ENCODE measurements at places on chromosomes 6 and 20.

DNA sequence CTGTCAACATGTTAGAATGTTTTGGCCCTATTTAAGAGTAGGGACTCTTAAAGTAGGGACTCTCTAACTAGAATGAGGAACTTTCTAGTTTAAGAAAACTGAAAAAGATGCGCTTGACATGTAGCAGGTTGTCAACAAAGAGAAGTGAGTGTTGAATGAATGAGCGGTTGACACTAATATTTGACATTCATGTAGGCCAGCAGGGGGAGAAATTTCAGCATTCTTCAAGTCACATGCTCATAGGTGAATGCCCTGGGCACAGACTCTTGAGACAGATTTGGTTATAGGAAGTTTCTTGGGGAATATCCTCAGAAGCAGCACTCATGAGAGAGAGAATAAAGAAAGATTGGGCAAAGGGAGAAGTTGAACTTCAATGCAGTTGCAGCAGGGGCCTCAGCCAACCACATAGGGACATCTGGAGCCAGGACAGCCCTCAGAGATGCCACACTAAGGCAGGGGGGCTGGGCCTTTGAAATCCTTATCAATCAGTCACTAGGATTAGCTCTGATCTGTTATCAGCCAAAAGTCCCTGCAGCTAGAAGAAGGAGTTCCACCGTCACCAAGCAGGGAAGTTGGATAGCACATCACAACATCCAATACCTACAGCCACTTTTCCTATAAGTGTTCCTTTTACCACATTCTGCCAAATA is 145.1 kb upstream of the FKBP1C start:
- no peak for DNase-seq

DNA sequence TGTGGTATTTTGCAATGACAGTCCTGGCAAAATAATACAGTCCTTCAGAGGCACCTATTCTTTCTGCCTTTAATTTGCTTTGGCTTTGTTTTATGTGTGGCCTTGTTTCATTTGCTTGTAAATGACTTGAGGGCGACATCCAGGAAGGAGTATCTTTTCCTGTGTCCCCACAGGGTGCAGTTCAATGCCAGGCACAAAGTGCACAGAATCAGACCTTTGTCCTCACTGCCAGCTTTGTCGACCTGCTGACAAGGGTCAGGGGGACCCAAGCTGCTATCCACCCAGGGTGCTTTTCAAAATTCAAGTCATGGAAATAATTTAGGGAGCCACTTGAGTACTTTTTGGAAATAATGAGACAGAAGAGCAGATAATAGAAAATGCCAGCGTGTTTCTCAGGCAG is 37.0 kb upstream of the CDKN1A start:
- DNase-seq, result no peak

DNA sequence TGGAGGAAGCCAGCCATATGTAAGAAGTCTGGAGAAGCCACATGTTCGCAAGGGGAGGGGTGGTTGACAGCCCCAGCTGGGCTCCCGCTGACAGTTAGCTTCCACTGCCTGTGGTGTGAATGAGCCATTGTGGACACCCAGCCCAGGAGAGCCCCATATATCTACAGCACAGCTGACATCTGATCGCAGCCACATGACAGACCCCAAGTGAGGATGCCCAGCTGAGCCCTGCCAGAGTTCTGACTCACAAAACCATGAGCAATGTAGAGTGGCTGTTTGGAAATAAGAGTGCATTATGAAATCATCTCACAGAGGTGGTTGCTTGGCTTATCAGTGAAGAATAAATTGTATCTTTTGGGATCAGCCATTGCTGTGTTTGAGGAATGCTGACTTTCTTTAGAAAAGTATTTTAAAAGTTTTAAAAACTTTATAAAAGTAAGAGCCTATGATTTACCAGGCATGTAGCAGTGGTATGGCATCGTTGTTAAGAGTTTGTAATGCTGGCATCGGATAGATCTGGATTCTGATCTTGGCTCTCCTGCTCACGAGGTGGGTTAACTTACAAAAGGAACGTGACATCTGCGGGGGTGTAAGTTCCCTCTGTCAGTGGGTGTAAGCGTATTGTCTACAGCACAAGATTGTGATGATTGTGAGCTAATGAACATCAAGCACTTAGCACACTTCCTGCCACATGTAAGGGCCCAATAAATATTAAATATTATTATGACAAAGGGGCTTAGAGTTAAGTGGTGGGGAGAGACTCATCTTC is 24.1 kb downstream of the CFAP61 start:
- DNase-seq, result peak; percentile 36

DNA sequence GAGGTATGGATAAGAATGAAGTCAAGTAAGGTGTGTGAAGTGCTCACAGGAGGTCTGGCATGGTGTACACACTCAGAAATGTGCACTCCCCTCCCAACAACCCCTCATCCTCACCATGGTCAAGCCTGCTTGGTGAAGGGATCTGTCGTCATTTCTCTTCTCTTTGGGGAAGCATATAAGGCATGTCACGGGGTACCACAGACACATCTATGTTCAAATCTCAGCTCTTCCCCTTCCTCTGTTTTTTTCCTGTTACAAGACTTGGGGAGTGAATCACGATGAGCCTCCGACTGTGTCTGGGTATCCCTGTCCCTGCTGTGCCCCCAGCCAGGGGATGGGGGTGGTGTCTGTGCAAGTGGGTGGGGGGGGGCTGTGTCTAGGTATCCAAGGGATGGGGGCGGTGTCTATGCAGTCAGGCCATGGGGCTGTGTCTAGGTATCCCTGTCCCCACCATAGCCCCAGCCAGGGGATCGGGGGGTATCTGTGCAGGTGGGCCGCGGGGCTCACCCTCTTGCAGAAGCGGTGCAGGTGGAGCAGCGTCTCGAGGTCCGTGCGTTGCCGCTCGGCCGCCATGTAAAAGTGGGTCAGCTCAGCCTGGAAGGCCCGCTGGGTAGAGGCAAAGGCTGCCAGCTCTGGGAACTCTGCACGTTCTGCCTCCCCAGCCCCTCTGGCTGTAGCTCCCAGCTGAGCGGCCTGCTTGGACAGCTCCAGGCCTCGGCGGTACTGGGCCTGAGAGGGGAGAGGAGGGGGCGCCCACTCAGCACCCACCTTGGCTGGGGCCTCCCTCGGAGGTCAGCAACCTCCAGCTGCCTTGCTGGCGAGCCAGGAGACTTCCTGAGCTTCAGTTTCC is 43.6 kb downstream of the KIAA1755 start:
- no peak for DNase-seq

- peak; percentile 62 for DNase-seq
Observed at GRCh38 chr6:2634139-2634964, 116.4 kb downstream of the MYLK4 start.

DNA sequence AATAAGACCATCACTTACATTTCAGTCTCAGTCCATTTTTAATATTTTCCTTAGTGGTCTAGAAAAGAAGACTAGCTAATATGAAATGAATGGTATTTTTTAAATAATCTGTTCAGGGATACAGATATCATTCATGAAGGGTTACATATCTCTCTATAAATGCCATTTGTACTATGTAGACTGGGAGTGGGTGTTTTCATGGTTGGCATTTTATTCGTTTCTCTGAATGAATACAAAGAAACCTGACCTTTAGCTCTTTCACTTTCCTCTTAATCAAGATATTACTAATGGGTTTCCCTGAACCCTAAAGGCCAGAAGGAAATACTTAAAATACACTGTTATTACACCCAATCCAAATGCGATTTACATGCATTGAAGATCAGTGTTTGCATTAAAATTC is 788.9 kb downstream of the TBC1D32 start:
- no peak for DNase-seq

DNA sequence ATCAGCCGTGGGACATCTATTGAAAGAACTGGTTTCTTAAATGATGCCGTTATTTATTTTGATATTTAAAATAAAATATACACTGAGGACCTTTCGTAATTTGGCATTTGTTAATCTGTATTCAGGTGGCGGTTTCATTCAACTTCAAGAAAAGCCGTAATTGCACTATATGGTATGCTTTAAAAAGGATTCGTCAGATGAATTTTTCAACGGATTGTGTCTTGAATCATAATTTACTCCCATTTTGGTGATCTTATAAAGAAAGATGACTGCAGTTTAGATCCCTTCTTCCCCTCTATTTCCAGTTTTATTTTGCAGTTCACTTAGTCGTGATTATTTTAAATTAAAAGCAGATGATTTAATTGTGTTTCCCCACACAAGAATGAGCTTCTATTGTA is 761 bp downstream of the KLHL32 start:
- no peak for DNase-seq

- no peak for DNase-seq
Observed at GRCh38 chr6:17552861-17553260, 47.2 kb upstream of the FAM8A1 start.

GRCh38 chr20:54678253-54678652 is 202.9 kb downstream of the DOK5 start:
- DNase-seq, result no peak

GRCh38 chr20:3846378-3846739 is 275 bp upstream of the MAVS start:
- no peak for DNase-seq

- DNase-seq, result peak; percentile 79
Observed at GRCh38 chr6:114284281-114284680, 58.5 kb downstream of the HS3ST5 start.

- no peak for DNase-seq
Observed at GRCh38 chr20:54554006-54554405, 78.6 kb downstream of the DOK5 start.

DNA sequence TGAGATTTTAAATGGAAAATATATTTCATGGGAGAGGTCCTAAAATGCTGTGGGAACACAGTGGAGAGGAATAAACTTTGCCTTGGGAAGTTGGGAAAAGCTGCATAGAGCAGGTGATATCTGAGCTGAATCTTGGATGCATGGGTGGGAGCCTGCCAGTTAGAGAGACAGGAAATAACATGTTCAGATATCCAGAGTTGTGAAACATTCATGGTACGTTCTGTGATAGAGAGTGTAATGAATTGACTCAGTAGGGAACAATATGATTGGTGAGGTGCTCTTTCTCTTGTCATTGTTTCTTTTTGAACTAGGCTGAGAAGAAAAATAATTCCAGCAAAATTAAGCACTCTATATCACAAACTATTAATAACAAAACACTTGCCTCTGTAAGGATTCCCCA is 72.8 kb downstream of the RPS12 start:
- no peak for DNase-seq

- DNase-seq, result peak; percentile 4
Observed at GRCh38 chr6:105024803-105025202, 67.9 kb downstream of the LIN28B start.

DNA sequence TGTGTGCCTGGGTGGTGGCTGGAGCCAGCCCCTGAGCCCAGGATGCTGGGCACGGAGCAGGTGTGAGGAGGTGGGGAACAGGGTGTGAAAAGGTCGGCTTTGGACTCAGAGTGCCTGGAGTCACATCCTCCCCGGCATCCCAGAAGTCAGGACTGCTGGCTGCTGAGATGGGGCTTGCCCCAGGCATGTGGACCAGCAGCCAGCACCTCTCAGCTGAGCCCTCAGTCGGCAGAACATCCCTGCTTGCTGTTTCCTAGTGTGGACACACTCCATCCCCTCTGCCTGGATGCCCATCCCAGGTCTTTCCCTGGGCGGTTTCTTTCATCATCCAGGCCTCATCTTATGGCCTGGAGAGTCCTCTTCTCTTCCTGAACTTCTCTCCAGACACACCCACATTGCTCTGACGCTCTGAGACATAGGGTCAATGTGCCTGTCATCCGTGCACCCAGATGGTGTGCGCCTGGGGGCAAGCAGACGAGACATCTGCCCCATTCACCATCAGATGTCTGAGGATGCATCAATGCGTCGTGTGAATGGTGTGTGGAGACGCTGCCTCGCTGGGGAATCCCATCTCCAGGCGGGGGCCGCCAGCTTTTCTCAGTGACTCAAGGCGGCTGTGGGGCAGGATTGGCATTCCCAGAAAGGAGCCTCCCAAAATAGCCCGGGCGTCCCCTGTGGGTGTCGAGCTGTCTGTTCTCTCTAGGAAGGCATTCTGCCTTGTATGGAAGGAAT is 104.2 kb downstream of the SYCP2 start:
- no peak for DNase-seq

GRCh38 chr20:48945840-48946514 is 24.5 kb downstream of the ARFGEF2 start:
- no peak for DNase-seq

DNA sequence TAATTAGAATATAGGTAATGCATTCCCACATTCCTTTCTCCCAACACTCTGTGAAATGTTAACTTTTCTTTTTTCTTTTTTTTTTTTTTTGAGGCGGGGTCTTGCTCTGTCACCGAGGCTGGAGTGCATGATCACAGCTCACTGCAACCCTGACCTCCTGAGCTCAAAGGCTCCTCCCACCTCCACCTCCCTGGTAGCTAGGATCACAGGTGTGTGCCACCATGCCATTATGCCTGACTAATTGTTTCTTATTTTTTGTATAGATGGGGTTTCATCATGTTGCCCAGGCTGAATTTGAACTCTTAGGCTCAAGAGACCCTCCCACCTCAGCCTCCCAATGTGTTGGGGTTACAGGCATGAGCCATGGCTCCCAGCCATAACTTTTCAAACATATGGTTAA is 135.7 kb upstream of the SHLD1 start:
- no peak for DNase-seq

- peak; percentile 75 for DNase-seq
Observed at GRCh38 chr6:100506651-100507050, 41.9 kb upstream of the SIM1 start.

GRCh38 chr20:44026647-44027342 is 112.1 kb downstream of the TOX2 start:
- no peak for DNase-seq

- DNase-seq, result peak; percentile 47
Observed at GRCh38 chr20:17995967-17996819, 27.4 kb downstream of the MGME1 start.

DNA sequence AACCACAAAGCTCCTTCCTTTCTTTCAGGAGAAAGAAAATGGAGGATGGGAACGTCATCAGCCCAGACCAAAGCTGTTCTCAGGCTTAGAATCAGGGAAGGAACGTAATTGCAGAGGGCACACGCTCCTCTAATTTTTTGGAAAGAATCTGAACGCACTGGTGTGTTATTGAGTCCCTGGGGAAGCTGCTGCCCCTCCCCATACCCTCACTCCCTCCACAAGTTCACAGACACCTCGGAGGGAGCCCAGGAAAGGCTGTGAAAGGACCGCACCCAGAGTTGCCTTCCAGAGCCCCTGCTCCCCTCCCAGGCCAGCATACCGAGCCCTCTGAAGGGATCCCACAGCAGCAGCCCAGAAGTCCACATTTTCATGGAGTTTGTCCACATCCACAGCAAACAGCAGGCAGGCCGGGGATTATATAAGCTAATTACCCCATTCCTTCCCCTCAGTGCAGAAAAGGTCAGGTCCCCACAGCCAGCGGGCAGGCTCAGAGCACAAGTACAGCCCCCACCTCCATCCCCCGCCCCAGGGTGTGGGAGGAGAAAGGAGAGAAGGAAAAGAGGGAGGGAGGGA is 53.7 kb downstream of the ANKRD60 start:
- no peak for DNase-seq

DNA sequence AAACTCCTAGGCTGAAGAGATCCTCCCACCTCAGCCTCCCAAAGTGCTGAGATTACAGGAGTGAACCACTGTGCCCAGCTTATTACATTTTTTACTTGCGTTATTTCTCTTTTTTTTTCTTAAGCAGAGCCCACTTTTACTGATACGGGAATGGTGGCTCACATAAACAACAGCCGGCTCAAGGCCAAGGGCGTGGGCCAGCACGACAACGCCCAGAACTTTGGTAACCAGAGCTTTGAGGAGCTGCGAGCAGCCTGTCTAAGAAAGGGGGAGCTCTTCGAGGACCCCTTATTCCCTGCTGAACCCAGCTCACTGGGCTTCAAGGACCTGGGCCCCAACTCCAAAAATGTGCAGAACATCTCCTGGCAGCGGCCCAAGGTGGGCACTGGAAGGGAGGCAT is 10.5 kb downstream of the CAPN11 start:
- DNase-seq, result no peak

- DNase-seq, result no peak
Observed at GRCh38 chr6:106155219-106155830, 69.2 kb downstream of the PRDM1 start.

- no peak for DNase-seq
Observed at GRCh38 chr20:20411836-20412235, 43.9 kb downstream of the INSM1 start.
